ENCODE measurements at places on chromosomes 1 and 21.

DNA sequence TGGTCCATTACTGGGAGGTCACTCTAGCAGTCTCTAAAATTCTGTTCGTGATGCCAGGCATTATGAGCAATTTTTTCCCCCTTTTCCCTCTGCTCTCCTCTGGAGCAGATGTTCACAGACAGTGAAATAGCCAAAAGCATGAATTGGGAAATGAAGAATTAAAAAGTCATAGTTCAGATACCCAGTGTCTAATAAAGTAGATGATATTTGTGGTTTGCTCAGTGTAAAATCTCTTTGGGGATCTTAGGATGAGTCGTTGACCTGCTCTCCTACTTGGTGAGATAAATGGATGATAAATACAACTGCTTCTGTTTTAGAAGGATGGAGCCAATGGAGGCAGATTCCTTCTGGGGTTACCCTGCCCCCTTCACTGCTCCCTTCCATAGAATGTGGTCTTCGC lies 56.3 kb downstream of the KIAA0040 start:
- no peak for DNase-seq

GRCh38 chr1:241985787-241986186 lies 13.1 kb downstream of the MAP1LC3C start:
- no peak for DNase-seq

DNA sequence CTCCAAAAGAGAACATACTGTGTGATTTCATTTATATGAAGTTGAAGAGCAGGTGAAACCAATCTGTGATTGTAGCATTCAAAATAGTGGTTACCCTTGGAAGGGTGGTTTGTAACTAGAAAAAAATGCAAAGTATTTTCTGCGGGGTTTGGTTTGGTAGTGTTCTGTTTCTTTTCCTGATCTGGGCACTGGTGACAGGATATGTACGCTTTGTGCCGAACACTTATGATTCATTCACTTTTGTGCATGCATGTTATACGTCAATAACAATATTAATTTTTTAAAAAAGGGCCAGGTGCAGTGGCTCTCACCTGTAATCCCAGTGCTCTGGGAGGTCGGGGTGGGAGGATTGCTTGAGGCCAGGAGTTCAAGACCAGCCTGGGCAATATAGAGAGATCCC lies 63.8 kb downstream of the CD34 start:
- DNase-seq, result no peak

DNA sequence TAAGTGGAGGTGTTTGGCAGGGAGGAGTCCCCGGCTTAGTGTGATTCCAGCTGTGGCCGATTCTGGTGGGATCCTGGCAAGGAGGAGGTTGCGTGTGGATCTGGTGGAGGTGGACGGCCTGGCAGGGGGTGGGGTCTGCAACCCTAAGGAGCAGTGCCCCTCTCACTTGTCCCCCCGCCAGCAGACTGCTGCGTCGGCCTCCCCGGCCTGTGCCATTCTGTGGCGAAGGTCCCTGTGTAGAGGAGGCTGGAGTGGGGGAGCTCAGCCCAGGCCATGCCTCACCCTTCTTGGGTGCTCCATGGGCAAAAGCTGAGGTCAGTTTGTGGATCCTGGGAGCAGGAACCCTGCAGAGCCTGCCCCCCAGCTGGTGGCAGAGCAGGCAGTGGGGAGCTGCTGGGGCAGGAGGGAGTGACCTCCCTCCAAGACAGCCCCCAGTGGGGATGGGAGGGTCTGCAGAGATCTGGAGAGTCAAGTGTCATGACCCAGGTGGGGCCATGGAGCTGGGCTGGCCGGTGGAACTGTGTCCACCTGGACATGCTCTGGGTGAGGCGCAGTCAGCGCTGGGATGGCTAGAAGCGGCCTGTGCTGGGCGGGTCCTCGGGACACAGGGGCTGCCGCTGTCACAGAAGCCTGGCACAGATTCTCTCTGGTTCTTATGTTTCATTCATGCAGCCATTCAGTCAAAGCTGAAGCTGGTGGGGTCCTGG lies 5.3 kb downstream of the MIB2 start:
- no peak for DNase-seq

GRCh38 chr1:17109892-17110554 lies 9.2 kb downstream of the PADI2 start:
- DNase-seq, result no peak

DNA sequence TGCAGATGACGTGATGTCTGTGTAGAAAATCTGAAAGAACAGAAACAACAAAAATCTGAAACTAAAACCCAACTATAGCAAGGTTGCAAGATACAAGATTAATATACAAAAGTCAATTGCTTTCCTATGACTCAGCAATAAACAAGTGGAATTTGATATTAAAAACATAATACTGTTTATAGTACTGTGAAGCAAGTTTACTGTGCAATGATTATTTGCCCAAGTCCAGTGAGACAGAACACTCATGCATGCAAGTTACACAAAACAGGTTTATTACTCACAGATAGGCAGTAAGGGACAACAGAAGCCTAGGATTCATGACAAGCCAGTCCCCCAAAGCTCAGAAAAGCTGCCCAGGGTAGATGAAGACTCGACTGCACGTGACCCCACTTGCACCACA lies 62.4 kb upstream of the RAB4A start:
- no peak for DNase-seq

- no peak for DNase-seq
These were observed 32.5 kb downstream of the SASS6 start for GRCh38 chr1:100100202-100100601.

DNA sequence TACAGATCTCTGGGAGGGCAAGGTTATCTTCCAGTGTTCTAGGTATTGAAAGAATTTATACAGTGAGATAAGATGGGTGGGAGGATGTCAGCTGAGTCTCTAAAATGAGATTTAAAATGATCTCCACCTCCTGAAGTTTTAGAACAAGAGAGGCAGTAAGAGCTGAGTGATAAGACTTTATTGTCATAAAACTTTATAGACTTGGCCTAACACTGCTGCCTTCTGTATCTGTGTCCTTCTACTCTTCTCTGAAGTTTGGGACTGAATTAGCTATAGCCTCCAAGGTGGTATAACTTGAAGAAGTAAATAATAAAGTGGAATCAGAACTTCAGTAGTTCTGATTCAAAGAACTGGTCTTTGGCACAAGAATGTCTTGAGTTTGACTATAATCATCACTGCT lies 48.3 kb downstream of the SUCO start:
- no peak for DNase-seq

DNA sequence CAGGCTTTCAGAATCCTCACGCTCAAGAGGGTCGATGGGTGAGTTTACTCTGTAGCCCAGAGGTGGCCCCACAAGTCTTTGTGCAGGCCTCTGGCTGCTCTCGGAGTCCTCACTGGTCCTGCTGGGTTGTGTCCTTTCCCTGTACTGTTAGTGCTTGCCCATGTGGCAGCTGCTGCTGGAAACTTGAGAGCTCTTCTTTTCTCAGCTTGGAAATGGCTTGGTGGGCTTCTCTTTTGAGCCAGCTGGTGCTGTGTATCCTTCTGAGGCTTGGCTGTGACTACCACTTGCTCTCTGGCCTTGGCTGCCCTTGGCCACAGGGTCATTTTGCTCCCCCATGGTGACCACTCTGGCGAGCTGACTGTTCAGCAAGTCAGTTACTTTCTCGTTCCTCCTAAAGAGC lies 82.2 kb upstream of the LMO4 start:
- DNase-seq, result no peak

DNA sequence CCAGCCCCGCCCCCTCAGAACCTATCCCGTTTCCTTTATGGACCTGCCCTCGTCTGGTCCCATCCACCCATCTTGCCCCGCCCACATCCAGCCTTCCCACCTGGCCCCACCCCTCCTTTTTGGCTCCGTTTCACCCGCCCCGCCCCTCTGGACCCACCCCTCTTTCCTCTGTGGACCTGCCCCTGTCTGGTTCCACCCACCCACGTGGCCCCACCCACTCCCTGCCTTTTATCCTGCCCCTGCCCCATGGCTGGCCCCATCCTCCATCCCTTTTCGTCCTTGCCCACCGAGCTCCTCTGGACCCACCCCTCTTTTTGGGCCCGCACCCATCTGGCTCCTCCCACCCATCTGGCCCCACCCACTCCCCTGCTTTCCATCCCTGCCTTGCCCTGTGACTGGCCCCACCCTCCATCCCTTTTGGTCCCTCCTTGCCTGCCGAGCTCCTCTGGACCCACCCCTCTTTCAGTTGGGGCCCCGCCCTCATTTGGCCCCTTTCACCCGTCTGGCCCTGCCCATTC lies 177.3 kb downstream of the CAMTA1 start:
- DNase-seq, result no peak

DNA sequence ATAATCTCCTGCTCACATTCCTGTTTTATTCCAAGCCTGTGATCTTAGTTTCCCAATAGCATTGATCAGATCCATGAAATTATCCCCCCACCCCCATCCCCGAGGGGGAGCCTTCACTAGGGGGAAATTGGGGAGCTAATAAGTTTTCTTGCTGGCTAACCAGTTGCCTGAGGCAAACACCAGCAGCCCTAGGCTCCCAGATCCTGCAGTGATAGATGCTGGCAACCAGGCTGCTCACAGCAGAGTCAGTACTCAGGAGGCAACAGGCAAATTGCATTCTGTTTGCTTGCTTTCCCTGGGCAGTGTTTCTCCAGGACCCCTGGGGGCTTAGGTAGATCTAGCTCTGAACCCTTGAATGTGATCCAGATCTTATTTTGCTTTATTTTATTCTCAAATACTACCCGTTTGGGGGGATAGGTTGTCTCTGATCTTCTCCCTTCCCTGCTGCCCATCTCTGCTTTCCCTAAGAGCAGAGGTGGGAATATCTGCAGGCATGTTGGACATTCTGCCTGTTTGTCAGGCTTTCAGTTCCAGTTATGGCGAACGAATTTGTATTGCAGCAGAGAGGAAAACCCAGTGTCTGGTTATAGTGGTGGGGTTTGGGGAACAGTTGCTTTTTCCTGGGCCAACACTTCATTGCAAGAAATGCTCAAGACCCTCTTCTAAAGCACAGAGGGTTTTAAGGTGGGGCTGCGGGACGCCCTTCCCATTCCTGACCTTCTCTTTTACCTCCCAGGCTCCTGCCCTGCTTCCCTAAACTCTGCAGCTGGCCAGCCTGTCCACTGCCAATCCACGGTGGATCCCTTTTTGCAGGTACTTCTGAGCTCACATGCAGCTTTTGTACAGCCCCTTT lies 289.8 kb upstream of the PLXNA2 start:
- no peak for DNase-seq

GRCh38 chr1:55076356-55076755 lies 37.0 kb downstream of the PCSK9 start:
- DNase-seq, result no peak
